Left lobe of liver (tissue), 2 donors: ENCODE measurements at places on chromosomes 4 and X.

DNA sequence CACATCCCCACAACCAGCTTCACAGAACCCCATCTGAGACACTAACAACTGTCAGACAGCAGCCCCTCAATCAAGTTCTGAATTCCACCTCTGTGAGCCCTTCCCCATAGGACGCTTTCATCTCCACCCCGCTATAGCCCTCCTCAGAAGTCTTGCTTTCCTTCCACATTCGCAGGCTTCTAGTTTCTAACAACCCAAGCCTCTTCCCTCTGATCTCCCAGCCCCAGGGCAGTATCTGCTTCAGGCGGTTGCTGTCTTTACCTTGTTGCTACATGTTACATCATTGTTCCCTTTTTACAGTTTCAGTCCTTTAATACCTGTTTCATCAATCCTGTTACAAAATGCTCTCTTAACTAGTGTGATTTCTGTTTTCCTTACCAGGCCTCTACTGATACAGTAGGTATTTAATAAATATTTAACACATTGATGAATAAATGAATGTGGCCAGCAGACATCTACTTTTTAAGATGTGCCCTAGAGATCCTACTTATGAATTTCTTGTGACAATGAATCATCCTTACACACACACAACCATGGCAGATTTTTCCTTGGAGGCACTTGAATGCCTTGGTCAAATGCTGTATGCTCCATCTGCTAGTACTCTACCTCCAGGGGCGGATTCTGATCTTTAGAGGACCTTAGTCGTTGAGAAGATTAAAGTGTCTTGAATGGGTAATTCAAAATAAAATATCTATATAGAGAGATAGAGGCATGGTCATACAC lies 164.7 kb upstream of the SLIT2 start:
- DNase-seq: no peak

DNA sequence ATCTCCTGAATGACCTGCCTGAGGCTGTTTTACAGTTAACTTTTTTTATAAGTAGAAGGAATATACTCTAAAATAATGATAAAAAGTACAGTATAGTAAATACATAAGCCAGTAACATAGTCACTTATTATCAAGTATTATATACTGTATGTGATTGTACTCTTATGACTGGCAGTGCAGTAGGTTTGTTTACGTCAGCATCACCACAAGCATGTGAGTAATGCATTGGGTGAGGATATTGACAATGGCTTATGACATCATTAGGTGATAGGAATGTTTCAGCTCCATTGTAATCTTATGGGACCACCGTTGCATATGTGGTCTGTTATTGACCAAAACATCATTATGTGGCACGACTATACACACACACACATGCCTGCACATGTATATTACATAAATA lies 20.5 kb downstream of the NUDT9 start:
- no peak for DNase-seq

DNA sequence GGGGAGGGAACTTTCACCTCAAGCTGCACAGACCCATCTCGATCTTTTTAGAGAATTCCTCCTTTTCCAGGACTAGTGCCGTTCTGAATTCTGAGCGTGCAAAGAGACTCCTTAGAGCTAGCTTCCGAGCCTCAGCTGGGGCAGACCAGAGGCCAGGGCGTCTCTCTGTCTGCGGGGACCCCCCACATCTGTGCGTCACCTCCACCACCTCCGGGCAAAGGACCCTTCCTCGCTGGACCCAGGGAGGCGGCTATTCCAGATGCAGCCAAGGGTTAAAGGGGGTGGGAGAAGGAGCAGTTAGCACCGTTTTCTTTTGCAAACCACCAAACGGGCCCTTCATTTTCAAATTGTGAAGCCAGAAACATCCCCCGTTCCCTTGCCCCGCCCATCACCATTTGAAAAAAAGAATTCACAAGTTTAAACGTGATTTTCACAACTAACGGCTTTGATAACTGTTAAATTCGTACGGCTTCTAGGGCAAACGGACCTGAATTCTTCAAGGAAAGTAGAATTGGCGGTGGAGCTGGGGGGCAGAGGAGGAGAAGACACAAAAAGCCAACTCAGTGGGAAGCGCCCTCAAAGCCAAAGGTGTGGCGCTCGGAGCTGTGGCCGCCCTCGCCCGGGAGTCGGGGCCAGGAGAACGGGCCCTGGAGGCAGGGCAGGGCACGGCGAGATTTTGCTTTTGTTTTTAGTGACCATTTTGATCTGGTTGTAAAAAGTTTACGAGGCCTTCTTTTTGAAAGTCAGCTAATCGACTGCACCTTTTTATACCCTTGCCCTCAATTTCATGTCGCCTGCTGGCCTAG lies 3.3 kb upstream of the PDGFRA start:
- no peak for DNase-seq

- no peak for DNase-seq
These were observed 26.3 kb upstream of the RADX start for GRCh38 chrX:106585478-106585877.

GRCh38 chr4:55730280-55730931 lies 89.2 kb upstream of the EXOC1L start:
- DNase-seq: no peak

DNA sequence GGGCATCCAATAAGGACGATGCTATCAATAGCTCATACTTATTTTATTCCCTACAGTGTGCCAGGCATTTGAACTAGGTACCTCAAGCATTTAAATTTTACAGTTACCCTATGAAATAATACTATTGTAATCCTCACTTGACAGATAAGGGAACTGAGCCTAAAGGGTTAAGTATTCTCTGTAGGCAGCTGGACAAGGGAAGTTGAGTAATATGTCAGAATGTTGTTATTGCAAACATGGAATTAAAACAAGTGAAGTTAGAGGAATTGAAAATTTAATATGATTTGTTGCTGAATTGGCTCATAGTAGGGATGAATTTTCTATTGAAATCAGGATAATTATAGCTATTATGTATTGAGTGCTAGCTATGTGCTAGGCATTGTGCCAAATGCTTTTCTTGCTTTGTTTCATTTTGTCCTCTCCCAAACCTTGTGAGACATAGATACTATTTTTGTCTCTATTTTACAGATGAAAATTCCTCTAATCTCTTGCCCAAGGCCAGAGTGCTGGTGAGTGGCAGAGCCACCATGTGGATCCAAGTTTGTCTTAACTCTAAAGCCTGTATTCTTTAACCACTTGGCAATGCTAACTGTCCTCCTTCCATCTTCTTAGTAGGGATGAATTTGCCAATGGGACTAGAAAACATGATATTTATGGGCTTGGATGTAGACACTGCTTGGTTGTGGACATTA lies 58.1 kb downstream of the TMEM164 start:
- DNase-seq: no peak

DNA sequence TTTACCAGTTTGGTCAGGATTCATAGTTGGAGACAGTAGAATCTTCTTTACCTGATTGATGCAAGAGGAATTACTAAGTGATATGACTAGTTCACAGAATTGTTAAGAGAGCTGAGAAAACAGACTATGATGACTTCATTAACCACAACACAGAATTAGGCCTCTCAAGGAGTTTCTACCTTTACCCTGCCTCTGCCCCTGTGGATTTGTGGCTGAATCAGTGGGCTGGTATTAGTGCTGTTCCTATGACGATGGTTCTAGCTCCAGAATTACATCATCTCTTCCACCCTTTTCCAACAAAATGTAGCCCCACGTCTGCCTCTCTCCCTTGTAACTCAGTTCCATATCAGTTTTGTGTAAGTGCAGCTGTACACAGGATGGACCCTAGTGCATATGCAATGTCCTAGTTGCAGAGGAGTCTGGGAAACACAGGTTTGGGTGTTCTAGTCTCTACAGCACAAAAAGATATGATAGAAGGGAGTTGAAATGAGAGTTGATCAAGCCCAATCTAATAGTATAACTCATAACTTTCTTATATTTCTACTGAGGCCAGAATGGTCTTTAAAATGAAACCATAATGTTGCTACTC lies 99.3 kb downstream of the ANXA5 start:
- no peak for DNase-seq

- no peak for DNase-seq
These were observed 83.3 kb upstream of the KIT start for GRCh38 chr4:54574500-54574899.

GRCh38 chrX:13094374-13094773 lies 50.0 kb upstream of the FAM9C start:
- no peak for DNase-seq

DNA sequence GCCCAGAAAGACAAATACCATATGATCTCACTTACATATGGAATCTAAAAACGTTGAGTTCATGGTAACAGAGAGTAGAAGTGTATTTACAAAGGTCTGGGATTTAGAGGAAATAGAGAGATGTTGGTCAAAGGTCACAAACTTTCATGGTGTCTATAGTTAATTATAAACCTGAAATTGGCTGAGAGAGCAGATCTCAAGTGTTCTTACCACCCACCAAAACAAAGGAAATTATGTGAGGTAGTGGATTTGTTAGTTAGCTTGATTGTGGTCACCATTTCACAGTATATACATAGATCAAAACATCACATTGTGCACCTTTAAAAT lies 186.8 kb downstream of the NWD2 start:
- no peak for DNase-seq

GRCh38 chr4:121011138-121011537 lies 61.2 kb downstream of the NDNF start:
- no peak for DNase-seq

DNA sequence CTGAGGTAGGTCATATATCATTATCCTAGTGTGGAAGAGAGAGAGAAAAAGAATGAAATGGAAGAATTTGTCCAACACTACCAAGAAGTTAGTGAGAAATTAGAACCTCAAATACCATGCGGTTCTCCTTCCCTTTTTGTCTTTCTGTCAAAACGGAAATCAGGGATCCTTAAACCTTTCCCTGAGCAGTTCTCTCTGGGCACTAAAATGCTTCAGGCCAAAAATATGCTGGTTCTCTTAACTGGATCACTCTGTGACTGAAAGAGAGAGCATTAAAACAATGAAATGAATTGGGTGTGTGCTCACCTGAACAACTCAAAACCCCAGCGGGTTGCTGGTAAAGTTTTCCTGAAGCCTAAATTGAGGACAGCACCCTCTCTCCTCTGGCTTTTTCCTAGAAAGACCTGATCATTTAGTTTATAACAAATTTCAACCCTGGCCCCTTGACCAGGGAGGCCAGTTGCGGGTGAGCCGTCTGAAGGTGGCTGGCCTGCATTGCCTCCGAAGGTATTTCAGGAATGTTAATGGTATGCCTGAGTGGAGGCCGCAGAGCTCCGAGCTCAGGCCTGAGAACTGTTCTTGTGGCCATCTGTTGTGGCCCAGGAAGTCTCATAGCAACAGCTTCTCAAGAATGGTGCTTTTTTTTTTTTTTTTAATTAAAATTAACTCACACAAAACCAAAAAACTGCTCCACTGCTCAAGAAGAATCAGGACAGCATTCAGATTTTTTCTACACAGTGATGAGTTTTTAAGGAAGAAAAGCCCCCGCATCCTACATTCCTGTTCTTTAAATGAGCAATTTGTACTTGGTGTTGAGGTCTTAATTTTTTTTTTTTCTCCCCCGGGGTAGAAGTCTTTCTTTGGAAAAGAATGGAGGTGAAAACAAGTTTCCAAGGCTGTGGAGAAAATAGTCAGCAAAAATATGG lies 155.1 kb downstream of the SHROOM3 start:
- no peak for DNase-seq

GRCh38 chr4:76023389-76023788 lies at the start of gene CXCL10:
Gene CXCL10, minus strand, starts transcription at chr4:76023497. Its CDS starts 66 bp downstream, at chr4:76023431.
- no peak for DNase-seq

- no peak for DNase-seq
These were observed 49.9 kb upstream of the SCRG1 start for GRCh38 chr4:173448608-173449379.

GRCh38 chrX:11724122-11725017 lies 33.7 kb upstream of the MSL3 start:
- DNase-seq: no peak

GRCh38 chr4:156970501-156971164 lies 966 bp downstream of the PDGFC start:
- peak; percentile 67 for DNase-seq

- no peak for DNase-seq
These were observed 315.4 kb upstream of the GRIA3 start for GRCh38 chrX:122868631-122869030.

GRCh38 chr4:13866881-13867280 lies 239.4 kb upstream of the BOD1L1 start:
- DNase-seq: no peak

GRCh38 chr4:176189891-176190795 lies 5.2 kb downstream of the SPATA4 start:
- no peak for DNase-seq

GRCh38 chr4:118888666-118889311 lies at the start of gene SYNPO2:
Gene SYNPO2, plus strand, starts transcription at chr4:118888854. Its CDS starts 183 bp downstream, at chr4:118889037.
- peak; percentile 53 for DNase-seq

- no peak for DNase-seq
These were observed 45.8 kb downstream of the TSPAN5 start for GRCh38 chr4:98612318-98613250.
